ENCODE measurements at places on chromosomes 2 and 18.

GRCh38 chr2:25119263-25119662 lies 49.1 kb downstream of the POMC start:
- no peak for DNase-seq

GRCh38 chr2:240983996-240984498 lies 14.4 kb upstream of the SNED1 start:
- no peak for DNase-seq

DNA sequence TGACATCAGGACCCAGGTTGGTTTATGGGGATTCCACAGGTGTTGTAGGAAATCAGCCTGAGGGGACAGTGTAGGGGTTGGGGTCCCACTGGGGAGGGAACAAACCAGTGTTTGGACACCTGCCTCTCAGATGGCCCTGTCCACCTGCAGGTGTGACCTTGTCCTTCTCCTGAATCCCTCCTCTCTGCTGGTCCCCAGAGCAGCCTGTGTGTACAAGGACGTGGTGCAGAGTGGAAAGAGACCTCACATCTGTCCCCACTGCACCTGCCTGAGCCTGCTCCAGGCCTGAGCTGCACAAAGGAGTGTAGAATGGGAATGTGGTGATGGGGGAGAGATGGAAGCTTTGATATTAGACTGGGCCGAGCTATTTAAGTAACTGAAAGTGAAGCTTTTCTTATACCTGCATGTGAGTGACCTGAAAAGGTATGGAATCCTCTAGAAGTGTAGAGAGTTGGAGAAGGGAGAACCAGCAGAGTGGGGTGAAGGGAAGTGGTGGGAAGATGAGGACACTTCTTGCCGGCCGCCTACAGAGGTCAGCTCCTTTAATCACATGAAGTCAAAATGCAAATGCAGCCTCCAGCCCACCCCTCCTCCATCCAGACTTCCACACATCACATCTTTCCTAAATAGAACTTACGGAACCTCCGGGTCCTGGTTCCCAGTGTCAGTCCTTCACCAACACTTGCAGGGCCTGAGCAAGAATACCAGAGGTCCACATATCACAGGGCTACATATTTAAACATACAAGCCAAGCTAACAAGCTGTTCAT lies 89.3 kb upstream of the SMAD2 start:
- no peak for DNase-seq

DNA sequence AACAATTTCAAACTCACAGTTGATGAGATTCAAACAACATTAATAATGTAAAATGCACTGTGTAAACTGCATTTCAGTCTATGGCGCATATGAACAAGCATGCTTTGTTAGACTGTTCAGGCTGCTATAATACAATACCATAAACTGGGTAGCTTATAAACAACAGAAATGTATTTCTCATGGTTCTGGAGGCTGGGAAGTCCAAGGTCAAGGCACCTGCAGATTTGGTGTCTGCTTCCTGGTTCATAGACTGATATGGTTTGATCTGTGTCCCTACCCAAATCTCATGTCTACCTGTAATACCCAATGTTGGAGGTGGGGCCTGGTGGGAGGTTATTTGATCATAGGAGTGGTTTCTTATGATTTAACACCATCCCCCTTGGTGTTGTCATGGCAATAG lies 148.1 kb upstream of the SERPINE2 start:
- no peak for DNase-seq

DNA sequence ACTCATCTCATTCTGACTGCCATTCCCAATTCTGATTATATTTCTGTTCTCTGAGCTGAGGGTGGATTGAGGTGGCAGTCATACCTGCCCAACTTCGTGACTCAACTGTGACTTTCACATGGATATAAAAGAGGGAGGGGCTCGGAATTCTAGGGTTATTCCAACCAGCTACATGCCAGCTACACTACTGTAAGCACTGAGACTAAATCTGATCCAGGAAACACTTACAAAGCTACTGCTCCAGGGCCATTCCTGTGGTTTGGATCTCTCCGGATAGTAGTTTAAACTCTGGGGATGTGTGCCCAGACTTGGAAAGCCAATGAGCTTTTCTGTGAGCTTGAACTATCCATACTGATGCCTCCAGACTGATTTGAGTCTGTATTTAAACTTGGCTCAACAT lies 7.9 kb downstream of the MAP2 start:
- DNase-seq: no peak

GRCh38 chr18:9441061-9441460 lies 34.3 kb upstream of the RALBP1 start:
- no peak for DNase-seq

- no peak for DNase-seq
Measured at GRCh38 chr18:9919564-9920232, 5.9 kb downstream of the VAPA start.

DNA sequence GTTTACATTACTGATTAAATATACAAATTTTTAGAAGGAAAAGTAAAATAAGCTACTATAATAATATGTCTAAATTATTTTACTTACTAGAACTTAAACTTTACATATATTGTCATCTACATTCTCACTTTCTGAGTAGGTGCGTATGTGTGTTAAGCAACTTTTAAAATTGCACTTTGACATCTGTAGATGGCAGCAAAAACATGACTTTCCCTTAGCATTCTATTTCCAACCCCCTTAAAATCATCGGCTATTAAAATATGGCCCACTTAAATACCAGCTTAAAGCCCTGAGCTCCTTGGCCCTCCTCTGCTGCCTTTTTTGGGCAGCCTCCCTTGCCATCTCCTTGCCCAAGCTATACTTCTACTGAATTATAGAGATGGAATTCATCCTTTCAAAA lies 78.0 kb downstream of the UPP2 start:
- DNase-seq: no peak

DNA sequence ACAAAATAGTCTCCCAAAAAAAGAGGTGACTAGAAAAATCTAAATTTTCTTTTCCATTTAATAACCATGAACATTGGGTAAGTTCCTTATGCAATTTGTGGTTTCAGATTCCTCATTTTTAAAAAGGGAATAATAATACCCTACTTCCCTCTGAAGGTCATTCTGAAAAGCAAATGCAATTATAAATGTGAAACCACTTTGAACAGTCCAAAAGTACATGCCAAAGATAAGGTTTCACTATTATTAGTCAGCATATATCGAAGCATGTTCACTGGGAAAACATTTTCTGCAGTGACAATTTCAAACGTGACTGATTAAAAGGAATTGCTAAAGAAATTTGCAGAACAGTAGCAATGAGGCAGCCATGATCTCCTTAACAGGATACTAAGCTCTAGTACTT lies 100.1 kb upstream of the RNF152 start:
- no peak for DNase-seq

- no peak for DNase-seq
Measured at GRCh38 chr2:140600116-140600515, 1530.7 kb downstream of the LRP1B start.

- DNase-seq: no peak
Measured at GRCh38 chr2:95317123-95317500, 20.0 kb downstream of the KCNIP3 start.

DNA sequence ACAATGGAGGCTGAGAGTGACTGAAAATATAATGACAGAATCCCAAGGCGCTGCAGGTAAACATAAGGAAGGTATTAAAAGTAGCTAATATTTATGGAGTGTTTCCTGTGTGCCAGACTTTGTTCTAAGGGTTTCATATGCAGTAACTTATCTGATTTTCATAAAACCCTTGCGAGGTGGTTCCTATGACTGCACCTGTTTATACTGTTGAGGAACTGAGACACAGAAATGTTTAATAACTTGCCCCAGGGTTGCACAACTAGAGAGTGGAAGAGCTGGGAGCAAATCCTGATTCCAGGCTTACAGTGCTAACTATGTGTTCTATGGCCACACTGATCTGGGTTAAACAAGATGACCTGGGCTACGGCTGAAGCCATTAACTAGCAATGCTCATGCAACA lies 2.4 kb downstream of the SP110 start:
- DNase-seq: no peak

DNA sequence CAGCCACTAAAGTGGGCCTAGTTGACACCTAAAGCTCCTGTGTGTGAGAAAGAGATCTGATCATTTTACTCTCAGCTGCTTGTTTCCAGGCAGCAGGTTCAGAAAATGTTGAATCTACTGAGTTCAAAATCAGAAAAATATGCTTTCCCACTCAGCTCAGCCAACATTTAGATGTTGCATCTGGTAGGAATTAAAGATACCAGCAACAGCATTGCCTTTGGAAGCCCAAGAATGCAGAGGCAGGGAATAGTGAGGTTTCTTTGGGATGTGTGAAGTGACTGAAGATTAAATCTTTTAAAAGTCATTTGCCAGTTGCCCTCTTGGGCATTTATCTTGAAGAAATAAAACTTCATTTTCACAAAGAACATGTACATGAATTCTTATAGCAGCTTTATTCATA lies 33.9 kb upstream of the DOCK10 start:
- no peak for DNase-seq

DNA sequence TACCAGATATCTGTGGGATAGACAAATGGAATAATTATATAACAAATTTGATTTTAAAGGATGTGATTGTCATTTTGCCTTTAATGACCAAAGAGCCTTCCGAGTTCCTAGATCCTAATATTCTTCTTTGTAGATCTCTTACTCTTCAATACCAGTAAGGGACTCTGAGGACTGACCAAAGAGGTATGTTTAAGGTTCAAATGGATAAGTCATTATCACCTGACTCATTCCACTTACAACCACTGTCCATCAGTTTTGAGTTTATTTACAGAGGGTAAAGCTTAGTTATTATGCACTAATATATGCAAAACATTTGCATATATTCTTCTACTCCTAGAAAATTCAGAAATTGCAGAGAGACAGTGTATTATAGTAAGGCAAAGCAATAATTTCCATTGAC lies 62.7 kb downstream of the CCDC148 start:
- no peak for DNase-seq

GRCh38 chr2:181607629-181608590 lies 49.0 kb downstream of the CERKL start:
- DNase-seq: no peak

- no peak for DNase-seq
Measured at GRCh38 chr2:65062843-65063825, 6.9 kb downstream of the CEP68 start.

DNA sequence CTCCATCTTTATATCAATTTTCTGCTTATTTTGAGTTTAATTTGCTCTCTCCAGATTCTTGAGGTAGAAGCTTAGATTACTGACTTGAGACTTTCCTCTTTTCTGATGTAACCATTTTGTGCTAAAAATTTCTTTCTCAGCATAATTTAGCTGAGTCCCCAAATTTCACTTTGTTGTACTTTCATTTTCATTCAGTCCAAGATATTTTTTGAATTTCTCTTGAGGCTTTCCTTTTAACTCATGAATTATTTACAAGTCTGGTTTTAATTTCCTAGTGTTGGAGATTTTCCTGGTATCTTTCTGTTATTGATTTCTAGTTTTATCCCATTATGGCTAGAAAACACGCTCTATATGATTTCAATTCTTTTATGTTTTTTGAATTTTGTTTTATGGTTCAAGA lies 144.7 kb upstream of the PGAP1 start:
- no peak for DNase-seq

- DNase-seq: no peak
Measured at GRCh38 chr18:29163596-29163995, 986.7 kb upstream of the CDH2 start.

- DNase-seq: peak; percentile 10
Measured at GRCh38 chr2:11873356-11874154, 127.1 kb downstream of the LPIN1 start.

DNA sequence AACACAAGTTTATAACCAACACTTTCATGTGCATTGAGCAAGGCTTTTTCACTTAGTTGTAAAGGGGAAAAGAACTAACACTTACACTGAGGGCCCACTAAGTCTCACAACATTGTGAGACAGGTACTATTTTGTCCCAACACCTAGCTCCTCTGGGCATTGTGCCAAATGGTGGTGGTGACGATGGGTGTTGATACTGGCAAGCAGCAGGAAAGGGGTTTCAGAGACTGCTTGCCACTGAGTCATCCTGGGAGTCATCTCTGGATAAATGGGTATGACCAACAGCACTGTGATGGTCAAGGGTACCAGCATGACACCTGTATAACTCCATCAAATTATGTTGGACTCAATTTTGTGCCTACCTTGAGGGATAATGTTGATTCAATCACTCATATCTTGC lies 138.8 kb upstream of the ITGA6 start:
- DNase-seq: no peak

DNA sequence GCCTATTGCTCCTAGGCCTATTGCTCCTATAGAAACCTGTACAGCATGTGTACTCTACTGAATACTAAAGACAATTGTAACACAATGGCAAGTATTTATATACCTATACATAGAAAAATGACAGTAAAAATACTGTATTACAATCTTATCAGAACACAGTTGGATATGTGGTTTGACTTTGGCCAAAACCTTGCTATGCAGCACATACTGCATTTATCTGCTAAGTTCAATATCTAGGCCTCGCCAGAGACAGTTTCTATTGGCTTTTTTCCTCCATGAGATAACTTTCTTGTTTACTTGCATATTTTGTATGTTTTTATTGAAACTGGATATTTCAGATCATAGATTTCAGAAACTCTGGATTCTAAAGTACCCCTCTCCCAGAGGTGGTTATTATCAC lies 19.3 kb upstream of the TMEM87B start:
- DNase-seq: no peak

GRCh38 chr2:238616681-238617080 lies 190.0 kb downstream of the ASB1 start:
- no peak for DNase-seq

- no peak for DNase-seq
Measured at GRCh38 chr2:58957188-58957840, 716.2 kb upstream of the FANCL start.

GRCh38 chr2:182715121-182715891 lies 751 bp upstream of the DNAJC10 start:
- no peak for DNase-seq

GRCh38 chr2:163266772-163267171 lies 428.2 kb upstream of the KCNH7 start:
- no peak for DNase-seq

- DNase-seq: no peak
Measured at GRCh38 chr2:29806461-29806860, 114.9 kb downstream of the ALK start.

GRCh38 chr18:56309104-56309503 lies 329.3 kb downstream of the TXNL1 start:
- no peak for DNase-seq

DNA sequence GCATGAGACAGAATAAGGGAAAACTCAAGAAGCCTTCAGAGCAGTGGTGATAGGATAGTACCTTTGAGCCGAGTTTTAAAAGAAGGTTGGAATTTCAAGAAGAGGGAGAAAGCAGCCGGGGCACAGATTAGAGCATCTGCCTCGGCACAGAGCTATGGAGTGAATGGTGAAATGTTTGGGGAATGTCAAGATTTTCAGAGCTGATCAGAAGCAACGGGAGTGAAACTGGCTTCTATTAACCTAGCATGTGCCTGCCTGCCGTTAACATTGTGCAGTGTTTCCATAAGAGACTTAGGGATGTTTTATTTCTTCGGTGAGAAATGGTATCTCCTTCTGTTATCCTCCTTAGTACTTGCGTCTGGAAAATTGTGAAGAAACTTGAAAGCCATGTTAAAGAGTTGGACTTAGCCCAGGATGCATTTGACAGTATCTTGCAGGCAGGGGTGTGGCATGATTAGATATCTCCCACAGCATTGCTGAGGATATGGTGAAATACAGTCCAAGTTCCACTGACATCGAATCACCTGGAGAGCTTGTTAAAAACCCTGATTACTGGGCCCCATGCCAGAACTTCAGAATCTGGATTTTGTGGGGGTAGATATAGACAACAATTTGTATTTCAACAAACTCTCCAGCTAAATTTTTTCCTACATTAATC lies 96.8 kb upstream of the PPP1CB start:
- no peak for DNase-seq

- no peak for DNase-seq
Measured at GRCh38 chr2:241309684-241310117, 5.8 kb downstream of the HDLBP start.
